Dermis microvascular lymphatic vessel endothelial cell (primary cell): ENCODE measurements at places on chromosomes 16 and 17. TPM values are rescaled to one million over a fixed set of nuclear protein-coding genes. Genes with fewer than 3 reads are reported as not detected.

The CDH3 gene
- under 0.01 TPM in 1 of 2 replicates, not detected in the other for total RNA-seq

The NEUROD2 gene
- total RNA-seq: not detected in 2 replicates

The FZD2 gene
- total RNA-seq: 0.39 and 0.51 TPM in 2 replicates

The SPATA32 gene
- total RNA-seq: not detected in 2 replicates

The CMTM4 gene
- 9.4 and 12.4 TPM in 2 replicates for total RNA-seq

The CCL15 gene
- not detected in 2 replicates for total RNA-seq

The CFAP52 gene
- total RNA-seq: not detected in 2 replicates

The TBC1D26 gene
- not detected in 2 replicates for total RNA-seq

The TEX19 gene
- total RNA-seq: not detected in 2 replicates

The KRT40 gene
- total RNA-seq: not detected in 2 replicates

The KRT33A gene
- total RNA-seq: not detected in 2 replicates

The TRAPPC1 gene
- total RNA-seq: 52.9 and 80.7 TPM in 2 replicates

The MYH13 gene
- total RNA-seq: not detected in 2 replicates

The EFTUD2 gene
- total RNA-seq: 145 and 156 TPM in 2 replicates

The CASKIN1 gene
- total RNA-seq: under 0.01 and 0.13 TPM in 2 replicates

The CD300A gene
- not detected in 2 replicates for total RNA-seq

The ABCC3 gene
- 0.13 and 0.90 TPM in 2 replicates for total RNA-seq

The HOXB13 gene
- total RNA-seq: not detected in 2 replicates

The ASIC2 gene
- total RNA-seq: not detected in 2 replicates

The CFAP97D1 gene
- under 0.01 TPM in 1 of 2 replicates, not detected in the other for total RNA-seq

The VKORC1 gene
- total RNA-seq: 59.8 and 74.6 TPM in 2 replicates
